Ureter (tissue), 1 donor: ENCODE measurements at places on chromosomes 4 and X.

- peak; percentile 75 for DNase-seq
Measured at GRCh38 chrX:17597836-17598439, 139.4 kb upstream of the SCML1 start.

DNA sequence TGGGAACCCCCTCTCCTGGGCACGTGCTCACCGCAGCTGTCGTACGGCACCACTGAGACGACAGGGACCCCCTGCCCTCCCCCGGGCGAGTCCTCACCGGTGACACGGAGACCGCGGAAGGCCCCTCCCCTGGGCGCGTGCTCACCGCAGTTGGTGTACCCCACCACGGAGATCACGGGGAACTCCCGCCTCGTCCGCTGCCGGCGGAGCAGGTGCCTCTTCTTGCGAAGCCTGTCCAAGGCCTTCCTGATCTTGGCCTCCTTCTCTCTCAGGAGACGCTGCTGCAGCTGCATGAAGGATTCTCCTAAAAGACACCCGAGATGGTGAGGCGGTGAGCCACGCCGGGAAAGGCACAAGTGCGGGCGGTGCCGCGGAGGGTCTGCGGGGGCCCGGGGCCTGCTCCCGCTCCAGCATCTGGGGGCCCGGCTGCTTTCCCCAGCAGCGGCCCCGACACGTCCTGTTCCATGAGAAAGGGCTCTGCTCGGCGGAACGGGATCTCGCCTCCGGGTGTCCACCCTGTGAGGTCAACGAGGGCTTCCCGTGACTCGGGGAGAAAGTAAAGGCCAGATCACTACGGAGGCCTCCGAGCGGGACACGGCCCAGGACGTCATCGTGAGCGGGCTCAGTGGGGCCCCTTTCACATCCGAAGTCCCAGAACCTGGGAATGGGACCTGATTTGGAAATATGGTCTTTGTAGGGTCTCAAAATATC is 5.8 kb downstream of the GTPBP6 start:
- no peak for DNase-seq

GRCh38 chr4:132332932-132333723 is 816.0 kb upstream of the PCDH10 start:
- no peak for DNase-seq

DNA sequence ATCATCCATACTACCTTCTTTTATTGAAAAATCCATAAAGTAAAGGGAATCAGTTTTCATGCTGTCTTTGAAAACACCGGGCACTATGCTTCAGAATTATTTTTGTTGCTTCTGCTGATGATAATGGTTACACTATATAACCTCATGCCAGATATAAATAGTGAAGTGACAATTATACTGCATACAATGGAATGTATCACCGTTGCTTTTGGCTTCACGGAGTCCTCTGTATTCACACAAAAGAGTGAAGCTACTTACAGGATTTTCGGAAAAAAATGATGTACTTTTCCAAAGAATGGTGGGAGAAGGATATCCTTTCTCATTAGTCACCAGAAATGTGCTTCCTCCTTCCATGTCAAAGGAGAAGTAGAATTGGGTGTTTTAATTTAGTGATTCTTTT is 159.1 kb upstream of the PITX2 start:
- DNase-seq: no peak

GRCh38 chr4:88022289-88022688 is 14.9 kb downstream of the PKD2 start:
- no peak for DNase-seq

DNA sequence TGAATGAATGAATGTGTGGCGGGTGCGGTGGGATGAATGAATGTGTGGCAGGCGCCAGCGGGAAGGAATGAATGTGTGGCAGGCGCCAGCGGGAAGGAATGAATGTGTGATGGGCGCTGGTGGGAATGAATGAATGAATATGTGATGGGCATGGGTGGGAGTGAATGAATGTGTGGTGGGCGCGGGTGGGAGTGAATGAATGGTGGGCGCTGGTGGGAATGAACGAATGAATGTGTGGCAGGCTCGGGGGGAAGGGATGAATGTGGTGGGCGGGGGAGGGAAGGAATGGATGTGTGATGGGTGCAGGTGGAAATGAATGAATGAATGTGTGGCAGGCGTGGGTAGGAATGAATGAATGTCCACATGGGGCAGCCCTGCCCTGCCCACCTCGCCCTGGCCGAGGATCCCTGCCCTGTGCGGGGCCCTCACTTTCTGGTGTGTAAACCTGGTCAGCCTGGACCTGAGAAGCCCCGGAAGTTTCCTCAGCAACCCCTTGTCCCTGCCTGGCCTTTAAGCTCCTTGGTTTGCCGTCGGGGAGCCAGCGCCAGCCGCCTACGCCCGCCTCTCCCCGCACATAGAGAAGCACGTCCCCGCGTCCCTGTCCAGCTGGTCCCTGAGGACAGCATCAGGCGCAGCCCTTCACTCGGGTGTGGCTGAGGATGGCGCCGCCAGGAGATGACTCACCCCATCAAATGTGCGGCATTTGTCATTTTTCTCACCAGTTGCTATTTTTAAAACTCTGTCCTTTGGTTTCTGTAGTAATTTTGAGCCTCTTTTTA is 112.8 kb upstream of the LRPAP1 start:
- DNase-seq: no peak

DNA sequence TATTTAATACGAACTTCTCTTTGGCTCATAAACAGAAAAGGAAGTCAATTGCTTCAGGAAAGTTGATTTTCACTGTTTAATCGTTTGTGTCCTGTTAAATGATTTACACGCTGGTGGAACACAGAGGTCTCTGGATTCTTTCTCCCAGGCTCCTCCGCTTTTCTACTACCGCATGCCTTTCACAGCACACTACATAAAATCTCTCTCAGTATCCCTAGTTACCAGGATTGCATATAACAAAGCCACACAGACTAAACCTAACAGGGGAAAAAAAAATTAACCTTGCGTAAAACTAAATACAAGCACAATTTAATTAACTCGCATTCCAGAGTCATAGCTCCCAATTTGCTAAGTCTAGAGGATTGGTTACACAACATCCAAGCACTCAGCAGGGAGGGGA is 133.9 kb downstream of the CORIN start:
- DNase-seq: no peak

DNA sequence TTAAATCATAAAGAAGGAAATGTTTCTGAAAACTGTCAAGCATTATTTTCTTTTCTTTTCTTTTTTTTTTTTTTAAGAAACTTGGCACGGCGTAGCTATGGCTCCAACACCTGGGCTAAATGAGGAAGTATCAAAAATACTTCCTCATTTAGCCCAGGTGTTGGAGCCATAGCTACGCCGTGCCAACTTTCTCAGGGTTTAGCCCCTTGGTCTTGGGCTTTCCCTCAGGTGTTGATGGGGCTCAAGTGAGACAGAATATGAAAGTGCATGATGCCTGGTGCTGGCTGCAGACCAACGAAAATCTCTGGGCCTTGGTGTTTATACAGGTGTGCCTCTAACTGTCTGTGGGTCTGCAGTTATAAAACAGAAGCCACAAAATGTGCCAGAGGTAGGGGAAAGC is 132.7 kb downstream of the ARHGAP24 start:
- no peak for DNase-seq

DNA sequence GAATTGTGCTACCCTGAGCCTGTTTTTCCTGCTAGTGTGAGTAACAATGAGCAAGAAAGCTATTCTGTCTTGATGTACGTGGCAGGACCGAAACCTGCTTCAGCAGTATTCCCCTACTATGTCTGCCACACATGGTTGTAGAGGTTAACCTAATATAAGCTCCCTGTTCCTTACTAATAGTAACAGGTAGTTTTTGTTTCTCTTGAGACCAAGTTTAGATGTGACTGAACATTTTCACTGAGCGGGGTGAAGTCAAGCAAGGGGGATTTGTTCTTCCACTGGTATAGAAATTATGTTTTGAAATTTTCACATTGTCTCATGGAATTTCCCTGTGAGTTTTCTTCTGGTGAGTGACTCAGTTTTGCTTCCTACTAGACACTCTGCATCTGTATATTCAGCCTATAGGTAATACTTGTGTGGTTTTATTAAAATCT is 37.3 kb downstream of the RRAGB start:
- DNase-seq: no peak

GRCh38 chr4:91283726-91284230 is 1020.0 kb upstream of the GRID2 start:
- no peak for DNase-seq

DNA sequence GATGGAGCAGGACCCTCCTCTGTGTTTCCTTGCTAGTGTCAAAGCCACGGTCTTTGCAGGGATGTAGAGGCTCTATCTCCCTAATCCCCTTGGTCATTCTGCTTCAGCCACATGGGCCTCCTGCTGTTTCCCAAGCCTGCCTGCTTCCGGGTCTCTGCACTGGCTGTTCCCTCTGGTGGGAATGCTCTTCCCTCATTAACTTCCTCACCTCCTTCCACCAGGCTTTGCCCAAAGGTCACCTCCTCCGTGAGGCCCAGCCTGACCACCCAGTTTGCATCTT is 56.6 kb downstream of the ABLIM2 start:
- DNase-seq: no peak

GRCh38 chrX:7060444-7060843 is 87.1 kb upstream of the STS start:
- no peak for DNase-seq

- no peak for DNase-seq
Measured at GRCh38 chr4:663046-663437, 11.0 kb downstream of the ATP5ME start.

GRCh38 chr4:151887031-151887815 is 126.4 kb upstream of the GATB start:
- no peak for DNase-seq

DNA sequence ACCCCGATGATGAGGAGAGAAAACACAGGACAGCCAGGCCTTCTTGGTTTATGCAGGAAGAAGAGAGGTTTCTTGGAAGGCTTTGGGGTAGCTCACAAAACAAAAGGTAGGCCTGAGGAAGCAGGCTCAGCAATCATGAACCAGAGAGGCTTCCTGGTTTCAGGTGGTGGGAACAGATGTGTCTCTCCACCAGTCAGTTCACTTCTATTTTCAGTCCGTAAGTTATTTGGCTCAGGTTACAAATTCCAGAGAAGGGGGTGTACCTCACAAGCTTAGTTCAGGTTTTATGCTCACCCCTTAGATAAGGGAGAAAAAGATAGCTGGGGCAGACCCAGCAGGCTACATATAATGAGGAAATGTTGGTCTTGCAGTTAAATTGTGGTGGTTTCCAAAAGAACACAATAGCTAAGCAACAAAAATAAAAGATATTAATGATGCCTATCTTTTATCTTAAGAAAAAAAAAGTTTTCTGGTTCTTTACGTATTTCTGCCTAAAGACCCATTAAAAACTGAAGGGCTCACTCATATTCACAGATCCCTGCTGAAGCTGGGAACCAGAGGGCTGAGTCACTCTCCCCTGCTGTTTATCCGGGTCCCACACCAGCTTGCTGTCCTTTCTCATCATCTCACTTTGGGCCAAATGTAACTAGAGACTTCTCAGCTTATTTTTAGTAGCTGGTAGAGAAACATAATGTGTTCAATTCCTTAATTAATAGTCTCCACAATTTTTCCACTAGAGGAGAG is 177.0 kb downstream of the CAMK2D start:
- DNase-seq: no peak

DNA sequence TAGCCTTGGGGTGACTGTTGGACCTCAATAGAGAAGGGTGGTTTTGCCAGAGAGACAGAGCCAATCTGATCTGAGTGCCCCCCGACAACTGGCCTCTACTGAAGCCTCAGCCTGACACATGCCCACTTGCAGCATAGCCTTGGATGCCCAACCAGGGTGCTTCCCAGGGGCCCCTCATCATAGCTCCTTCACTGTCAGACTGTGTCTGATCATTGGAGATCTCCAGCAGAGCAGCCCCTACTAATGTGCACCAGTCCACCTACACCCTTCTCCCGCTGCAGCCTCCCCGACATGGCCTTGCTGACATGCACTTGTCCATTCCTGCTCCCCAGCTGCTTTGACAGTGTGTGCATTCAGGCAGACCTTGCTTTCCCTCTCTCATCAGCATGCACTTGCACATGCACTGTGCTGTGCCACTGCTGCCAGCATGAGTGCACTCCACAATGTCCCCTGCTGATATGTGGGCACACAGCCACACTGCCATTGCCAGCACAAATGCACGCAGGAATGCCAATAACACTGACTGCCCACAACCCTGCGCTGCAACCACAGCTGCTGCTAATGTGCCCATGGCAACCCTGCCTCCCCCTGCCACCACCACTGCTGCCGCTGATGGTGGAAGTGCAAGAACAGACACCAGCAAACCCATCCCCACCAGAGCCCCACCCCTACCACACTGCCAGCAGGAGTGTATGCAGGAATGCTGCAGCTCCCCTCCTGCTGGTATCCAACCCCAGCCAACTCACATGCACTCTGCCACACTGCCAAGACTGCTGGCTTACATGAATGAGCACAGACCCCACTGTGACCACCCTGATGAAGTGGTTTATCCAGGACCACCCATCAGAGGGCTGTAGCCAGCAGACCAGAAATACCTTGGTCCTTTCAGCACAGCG is 68.1 kb upstream of the ZMAT1 start:
- DNase-seq: no peak

DNA sequence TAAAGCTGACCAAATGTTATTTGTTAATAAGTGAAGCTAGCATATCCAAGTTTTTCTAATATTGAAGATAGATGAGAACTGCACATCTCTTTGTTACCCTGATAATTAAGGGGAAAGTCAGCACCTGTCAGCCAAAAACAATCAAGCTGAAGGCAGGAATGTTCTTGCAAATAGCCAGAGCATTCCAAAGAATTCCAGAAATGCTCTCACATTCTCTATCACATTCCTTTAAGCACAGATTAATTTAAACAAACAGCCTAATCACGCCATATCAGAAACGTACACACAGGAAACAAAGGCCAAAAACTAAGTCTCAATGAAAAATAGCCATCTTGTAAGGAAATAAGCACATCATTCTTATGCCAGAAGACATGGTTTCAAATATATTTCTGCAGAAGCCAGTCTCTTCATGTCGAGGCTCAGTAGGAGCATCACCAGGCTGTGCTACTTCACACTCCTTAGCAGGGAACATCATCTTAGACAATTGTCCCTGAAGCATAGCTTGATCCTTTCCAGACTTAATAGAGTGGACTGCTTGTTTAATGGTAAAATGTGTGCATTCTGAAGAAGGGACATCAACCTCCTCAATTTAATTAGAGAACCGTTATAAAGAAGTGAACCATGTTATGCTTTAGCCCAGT is 252.9 kb upstream of the TTC29 start:
- no peak for DNase-seq

DNA sequence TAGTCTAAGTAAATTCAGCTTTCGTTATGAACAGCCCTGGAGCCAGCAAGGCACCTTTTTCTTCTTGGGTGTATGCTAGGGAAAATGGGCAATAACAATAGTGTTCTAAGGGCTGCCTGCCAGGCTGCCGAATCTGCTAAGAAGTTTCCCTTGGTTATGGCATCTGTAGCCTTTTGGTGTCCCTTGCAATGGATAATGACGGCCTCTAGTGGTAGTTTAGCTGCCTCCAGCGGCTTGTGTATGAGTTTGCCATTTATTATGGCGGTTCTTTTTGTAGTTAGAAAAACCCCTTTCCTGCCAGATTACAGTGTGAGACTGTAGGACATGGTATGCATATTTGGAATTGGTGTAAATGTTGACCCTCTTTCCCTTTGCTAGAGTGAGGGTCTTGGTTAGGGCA is 78.9 kb upstream of the SPIN4 start:
- no peak for DNase-seq

DNA sequence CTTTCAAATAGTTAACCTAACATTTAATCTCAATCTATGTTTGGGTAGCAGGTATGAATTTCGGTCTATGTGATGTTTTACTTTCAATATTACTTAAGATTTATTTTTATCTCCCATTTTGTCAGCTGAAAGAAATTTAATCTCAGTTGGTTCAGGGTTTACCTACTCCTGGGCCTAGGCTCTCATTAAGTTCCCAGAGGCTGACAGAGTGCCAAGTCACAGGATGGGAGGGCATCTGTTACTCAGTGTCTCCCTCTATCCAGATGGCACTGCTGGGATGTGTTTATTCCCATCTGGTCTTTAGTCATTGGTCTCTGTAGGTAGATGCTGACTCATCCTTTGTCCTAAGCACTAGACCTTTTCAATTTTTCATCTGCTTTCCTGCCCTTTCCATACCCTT is 129.4 kb upstream of the ARSJ start:
- DNase-seq: no peak
